AG04450 (cell line): ENCODE measurements at places on chromosomes 11 and 22.

DNA sequence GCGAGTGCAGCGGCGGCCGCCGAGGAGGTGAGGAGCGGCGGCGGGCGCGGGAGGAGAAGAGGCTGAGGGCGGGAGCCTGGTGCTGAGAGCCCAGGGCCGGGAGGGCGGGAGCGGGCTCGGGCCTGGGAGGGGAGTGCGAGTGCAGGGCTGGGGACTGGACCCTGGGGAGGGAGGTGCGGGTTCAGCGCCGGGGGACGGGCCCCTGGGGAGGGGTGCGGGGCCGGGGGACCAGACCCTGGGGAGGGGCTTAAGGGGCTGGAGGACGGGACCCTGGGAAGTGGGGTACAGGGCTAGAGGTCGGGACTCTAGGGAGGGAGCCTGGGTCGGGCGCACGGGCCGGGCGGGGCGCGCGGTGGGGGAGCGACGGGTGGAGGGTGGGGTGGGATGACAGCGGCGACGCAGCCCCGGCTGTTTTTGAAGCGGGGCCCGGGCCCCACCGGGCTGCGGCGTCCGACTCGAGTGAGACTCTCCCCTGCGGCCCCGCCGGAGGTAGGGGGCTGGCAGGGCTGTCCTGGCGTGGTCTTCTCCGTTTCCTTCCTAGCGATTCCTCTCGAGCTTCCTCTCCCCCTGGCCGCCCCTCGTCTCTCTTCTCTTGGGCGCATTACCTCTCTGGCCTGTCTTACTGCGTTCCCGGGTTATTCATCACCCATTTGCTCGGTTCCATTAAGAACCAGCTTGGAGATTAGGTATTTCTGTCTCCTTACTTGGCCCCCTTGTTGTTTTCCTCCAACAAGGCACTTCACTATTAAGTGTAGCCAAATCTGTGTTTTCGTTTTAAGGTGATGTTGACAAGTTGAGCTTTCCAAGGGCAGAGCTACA is 754 bp downstream of the NUP50 start:
- DNase-seq, result no peak

DNA sequence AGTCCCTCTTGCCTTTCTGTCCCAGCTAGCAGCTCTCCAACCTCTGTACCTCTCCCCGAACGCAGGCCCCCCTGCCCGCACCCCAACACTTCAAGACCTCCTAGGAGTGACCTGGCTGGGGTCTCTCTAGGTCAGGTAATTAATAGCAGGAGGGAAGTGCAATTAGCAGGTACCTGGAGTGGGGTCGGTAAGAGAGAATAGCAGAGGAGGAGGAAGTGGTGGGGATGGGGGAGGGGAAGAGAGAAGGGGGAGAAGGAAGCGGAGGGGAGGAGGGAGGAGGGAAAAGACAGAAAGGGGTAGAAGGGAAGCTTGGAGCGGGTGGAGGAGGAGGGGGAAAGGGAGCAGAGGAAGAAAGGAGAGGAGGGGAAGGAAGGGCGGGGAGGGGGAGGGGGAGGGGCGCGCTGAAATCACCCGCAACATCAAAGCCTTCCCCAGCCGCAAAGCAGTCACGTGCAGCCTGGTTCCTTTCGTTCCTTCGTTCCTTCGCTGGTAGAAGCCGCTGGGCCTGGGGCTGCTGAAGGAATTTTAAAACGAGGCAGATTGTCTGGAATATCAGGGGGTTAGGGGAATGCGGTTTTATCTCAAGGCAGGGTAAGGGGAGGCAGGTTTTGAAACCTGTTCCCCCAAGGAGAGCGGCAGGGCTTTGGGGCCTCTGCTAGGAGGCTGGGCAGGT is 29.3 kb upstream of the TCF20 start:
- no peak for DNase-seq

- DNase-seq, result no peak
These were observed at the start of gene LARGE2 for GRCh38 chr11:45922425-45923082. TSS of gene LARGE2 (plus strand) at chr11:45922656. CDS start at chr11:45922883, 227 bp downstream.

DNA sequence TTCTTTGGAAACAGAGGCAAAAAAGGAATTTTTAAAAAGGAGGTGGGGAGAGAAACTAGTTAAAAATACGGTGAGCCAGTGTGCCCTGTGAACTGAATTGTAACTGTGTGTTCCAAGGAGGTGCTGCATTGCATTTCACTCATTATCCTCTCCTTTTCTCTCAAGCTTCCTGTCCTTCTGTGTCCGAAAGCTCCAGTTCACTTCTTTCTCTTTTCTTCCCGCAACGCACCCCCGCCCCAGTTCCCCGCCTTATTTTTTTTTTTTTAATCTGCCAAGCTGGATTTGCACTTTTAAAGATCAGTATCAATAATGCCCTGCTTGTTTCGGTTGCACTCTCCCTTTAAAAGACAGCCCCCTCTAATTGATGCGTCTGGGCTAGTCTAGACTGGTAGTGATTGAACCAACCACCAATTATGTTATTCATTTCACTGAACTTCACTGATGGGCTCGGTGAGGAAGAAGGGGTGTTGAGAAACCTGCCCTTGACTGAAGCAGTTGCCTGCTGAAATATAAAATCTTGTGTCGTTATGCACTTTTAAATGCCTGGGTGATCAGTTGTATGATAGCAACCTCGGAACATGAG is 18.5 kb downstream of the BLID start:
- no peak for DNase-seq

DNA sequence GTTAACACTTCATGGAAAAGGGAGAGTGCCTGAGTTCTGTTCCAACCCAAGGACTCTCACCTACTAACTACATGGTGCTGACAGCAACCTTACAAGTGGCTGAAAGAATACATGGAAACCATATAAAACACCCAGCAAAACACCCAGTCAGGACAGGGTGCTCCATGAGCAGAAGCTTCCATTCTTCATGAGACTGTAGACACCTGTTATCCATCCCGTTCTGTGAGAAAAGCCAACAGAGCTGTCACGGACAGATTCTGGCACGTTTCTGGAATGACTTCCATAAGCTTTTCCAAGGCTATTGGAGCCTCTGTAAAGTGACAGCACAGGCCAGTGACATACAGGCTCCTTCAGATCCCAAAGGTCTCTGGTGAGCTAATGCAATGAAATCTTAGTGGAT is 23.2 kb downstream of the PRR14L start:
- no peak for DNase-seq

GRCh38 chr11:45525393-45525792 is 140.0 kb downstream of the CHST1 start:
- no peak for DNase-seq

DNA sequence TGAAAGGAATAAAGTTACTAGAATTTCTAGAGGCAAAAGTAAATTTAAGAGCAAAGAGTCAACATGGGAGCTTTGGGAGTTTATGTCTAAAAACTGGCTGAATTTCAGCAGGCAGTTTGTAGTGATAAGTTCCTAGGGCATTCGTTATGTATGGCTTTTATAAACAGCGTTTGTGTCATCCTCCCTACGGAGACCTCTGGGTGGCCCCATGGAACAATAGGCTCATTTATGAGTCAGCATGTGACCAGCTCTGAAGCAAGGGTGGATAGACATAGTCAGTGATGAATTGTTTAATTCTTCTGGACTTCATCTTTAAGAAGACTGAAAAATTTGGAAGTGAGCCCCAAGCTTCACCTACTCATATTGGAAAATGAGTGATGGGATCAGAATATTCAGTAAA is 37.1 kb downstream of the SVIP start:
- no peak for DNase-seq

- no peak for DNase-seq
These were observed 15.9 kb downstream of the PRG3 start for GRCh38 chr11:57364851-57365660.

DNA sequence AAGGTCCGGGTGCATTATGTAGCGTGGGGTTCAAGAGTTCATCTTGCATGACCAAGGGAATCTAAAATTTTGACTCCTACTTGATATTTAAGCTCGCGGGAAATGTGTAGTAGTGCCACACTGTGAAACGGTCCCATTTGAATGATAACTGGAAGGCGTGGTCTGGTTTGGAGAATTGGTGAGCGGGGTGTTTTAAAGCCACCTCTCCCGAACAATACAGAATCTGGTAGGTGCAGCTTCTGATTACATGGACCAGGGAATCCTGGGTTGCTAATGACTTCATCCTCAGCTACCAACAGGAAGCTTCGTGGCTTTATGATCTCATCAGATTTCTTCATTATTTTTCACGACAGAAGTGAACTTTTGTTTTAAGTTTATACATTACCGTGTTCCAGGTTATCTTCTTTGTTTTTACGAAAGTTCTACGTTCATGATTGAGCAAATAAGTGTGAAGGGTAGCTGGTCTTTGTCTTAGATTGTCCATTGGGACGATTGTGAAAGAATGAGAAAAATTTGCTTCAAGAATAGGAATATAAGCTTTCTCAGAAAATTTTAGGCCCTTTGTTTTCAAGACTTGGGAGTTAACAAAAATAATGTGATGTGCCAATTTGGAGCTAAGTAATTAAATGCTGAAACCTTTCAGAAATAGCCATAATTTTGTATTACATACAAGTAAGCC is 1.7 kb downstream of the QSER1 start:
- DNase-seq, result peak; percentile 66

- no peak for DNase-seq
These were observed 311.4 kb downstream of the NELL1 start for GRCh38 chr11:20980736-20981135.

DNA sequence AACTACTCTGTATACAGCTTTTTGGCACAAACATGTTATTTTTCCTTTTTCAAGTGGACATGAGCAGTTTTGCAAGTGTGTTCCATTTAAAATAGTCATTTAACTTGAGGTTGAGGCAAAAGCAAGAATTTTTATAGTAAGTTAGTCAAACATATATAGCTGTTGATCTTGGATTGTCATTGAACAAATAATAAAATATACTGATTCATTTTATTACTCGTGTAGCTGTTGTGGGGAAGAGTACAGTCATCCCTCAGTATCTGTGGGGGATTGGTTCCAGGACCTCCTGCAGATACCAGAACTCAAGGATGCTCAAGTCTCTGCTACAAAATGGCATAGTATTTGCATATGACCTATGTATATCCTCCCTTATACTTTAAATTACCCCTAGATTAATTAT is 45.3 kb downstream of the EXT2 start:
- no peak for DNase-seq

- DNase-seq, result no peak
These were observed 735 bp upstream of the ETS1 start for GRCh38 chr11:128588093-128588492.

DNA sequence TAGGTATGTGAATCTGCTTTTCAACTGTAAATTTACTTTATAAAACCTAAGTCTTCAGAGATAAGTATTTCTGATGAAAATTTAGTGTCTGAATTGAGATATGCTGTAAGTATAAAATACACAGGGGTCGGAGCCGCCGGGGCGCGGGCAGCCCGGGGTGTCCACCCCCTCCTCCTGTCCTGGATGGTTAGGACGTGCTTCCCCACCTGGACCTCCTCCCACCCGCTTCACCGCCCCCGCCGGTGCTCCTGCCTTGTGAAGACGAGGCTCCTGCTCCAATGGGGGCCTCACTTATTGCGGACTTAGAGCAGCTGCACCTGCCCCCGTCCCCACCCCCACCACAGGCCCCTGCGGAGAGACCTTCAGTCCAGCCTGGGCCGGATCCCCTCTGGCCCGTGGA is 21.3 kb upstream of the PHF21A start:
- no peak for DNase-seq

DNA sequence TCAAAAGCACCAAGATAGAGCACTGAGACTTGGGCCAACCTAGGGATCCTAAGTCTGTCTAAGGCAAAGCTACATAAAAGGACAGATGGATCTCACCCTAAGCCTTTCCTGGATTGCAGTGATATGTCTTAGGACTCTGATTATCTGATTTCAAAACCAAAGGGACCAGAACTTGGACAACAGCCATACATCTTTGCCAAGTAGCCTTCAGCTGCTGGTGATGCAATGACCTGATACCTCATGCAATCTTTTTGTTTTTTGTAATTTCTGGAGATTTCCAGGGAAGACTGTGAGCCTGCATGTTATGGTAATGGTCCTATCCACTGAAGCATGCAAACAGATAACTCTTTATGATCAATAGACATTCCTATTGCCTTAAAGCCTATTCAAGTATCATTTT is 230.4 kb upstream of the MTNR1B start:
- no peak for DNase-seq

GRCh38 chr11:73225851-73226250 is 7.8 kb downstream of the P2RY2 start:
- DNase-seq, result no peak

GRCh38 chr22:33271390-33272161 is 213.4 kb upstream of the SYN3 start:
- DNase-seq, result no peak

- DNase-seq, result no peak
These were observed 29.0 kb downstream of the DDX10 start for GRCh38 chr11:108693852-108694251.

DNA sequence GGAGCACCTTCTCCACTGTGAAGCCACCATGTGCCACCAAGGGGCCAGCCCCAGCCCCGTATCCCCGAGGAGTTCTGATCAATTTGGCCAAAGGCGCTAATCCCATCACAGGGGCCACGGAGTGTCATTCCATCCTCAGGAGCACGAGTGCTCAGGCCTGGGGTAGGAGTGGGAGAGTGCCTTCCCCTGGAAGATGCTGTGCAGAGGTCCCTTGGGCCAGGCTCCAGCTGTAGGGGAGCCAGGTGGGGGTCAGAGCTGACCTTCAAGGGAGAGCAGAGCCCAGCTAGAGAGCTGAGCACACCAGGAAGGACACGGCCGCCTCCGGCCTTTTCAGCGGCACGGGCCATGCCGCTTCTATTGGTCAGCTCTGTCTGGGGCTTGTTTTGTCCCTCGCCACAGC is 1459.9 kb downstream of the BRD1 start:
- no peak for DNase-seq

DNA sequence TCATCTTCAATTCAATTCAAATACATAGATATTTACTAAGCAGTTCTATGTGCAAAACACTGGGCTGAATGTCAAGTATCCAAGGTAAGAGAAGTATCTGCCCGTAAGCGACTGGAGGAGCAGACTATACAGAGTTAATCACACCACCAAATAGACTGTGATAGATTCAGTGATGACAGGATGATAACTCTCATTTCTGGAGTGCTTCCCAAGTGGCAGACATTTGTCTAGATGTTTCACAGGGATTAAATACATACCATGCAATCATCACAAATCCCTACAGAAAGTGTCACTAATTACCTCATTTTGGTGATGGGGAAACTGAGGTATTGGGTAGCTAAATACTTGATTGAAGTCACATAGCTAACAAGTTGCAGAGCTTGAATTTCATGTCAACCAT is 508.7 kb upstream of the TENM4 start:
- no peak for DNase-seq

DNA sequence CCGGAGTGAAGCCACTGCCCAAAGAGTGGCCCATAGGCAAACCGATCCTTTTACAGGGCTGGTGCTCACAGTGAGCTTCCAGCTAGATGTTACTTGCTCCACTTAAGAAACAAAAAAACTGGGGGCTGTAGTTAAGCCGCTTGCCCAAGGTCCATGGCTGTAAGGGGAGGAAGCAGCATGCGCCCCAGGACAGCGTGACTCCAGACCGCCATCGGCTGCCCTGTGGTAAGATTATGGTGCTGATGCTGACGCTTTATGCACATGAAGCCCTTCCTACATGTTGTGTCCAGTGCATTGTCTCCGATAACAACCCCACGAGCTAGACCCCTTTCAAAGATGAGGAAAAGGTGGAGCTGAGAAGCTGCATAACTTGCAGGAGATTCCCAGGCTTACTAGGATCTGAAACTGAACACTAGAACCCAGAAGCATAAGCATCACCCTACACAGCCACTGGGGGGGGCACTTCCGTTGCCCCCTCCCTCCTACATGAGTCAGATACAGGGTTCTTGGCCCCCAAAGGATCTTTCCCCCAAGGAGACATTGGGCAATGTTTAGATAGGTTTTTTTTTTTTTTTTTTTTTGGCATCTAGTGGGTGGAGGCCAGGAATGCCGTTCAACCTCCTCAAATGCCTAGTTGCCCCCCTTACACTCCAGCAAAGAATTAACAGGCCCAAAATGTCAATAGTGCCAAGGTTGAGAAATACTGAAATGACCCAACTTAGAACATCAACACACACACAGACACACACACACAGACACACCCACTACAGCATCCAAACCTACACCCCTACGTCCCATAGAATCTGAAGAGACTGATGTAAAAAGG is 53.9 kb downstream of the MN1 start:
- no peak for DNase-seq
